Uterus (tissue), 4 donors: ENCODE measurements at places on chromosomes 16 and 17. TPM values are rescaled to one million over a fixed set of nuclear protein-coding genes. Genes with fewer than 3 reads are reported as not detected.
A peak's percentile ranks its signal among the peaks of the same experiment; 100 is the strongest.

The AANAT gene
- not detected for total RNA-seq

DNA sequence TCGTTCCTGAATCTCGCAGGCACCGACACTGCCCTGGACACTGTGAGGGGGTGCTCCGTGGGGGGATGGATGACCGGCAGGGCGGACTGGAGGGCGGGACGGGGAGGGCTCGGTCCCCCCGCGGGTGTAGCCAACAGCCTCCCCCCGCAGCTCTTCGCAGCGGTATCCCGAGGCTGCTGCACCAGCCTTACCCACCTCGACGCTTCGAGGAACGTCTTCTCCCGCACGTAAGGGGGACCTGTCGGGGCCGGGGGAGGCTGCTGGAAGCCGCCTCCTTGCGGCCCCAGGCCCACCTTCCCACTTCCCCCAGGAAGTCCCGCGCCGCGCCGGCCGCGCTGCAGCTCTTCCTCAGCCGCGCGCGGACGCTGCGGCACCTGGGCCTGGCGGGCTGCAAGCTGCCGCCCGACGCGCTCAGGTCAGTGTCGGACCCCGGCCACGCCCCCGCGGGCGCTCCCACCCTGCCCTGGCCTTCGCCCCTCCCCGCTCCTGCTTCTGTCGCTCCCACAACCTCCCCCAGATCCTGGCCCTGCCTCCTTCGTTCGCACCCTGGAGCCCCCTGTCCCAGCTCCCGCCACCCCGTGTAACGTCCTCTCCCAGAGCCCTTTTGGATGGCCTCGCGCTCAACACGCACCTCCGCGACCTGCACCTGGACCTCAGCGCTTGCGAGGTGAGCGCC lies 3.3 kb downstream of the CARMIL2 start:
- H3K4me1 ChIP-seq = peaks cover 14% of the 10 kb centered on the region
- no peak for DNase-seq
- no peaks in the 10 kb centered on the region for H3K36me3 ChIP-seq
- peaks cover 26% of the 10 kb centered on the region for H3K27me3 ChIP-seq

The SLC5A11 gene
- total RNA-seq = not detected

DNA sequence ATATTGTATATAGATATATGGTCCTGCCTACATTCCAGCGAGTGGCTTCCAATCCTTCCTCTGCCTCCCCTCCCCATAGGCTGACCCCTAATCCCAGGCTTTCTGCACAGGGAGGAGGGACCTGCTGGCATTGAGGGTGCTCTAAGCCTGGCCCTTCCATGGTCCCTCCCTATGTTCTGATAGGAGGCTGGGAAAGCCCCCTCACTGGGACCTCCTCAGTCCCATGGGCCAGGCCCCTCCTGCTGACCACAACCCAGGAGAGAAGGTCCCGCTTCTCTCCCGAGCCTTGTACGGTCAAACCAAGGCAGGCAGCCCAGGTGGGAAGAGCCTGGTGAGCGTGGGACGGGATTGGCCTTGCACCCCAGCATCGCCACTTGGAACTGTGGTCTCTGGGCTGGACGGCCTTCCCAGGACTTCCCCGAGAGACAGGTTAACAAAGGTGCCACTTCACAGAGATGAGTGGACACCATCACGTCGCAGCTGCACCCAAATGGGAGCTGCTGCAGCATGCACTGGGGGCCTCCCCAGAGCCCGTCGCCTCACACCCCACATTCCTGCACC lies 859 bp downstream of the ALDH3A1 start:
- no peak overlapping the region for H3K4me3 ChIP-seq
- no peak for DNase-seq
- H3K27me3 ChIP-seq = no peaks in the 10 kb centered on the region
- no peaks in the 10 kb centered on the region for H3K36me3 ChIP-seq

The OTOP3 gene
- total RNA-seq = not detected

DNA sequence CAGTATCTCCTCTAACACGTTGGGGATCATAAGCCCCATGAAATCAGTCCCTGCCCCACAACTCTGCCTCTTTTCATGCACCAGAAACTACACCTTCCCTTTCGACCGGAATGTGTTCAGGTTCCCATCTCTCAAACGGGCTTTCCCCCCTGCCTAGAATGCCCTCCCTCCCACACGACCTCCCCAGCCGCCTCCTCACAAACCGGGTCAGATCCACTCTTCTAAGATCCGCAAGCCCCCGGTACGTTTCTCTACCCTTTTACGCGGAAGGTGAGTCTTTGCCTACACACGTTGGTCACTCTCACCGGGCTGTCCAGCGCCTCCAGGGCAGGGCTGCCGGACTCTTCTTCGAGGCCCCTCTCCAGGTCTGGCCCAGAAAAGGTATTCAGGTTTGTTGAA lies 708 bp downstream of the DHX33 start:
- no peak overlapping the region for H3K27ac ChIP-seq
- no peaks in the 10 kb centered on the region for H3K27me3 ChIP-seq
- DNase-seq = no peak

DNA sequence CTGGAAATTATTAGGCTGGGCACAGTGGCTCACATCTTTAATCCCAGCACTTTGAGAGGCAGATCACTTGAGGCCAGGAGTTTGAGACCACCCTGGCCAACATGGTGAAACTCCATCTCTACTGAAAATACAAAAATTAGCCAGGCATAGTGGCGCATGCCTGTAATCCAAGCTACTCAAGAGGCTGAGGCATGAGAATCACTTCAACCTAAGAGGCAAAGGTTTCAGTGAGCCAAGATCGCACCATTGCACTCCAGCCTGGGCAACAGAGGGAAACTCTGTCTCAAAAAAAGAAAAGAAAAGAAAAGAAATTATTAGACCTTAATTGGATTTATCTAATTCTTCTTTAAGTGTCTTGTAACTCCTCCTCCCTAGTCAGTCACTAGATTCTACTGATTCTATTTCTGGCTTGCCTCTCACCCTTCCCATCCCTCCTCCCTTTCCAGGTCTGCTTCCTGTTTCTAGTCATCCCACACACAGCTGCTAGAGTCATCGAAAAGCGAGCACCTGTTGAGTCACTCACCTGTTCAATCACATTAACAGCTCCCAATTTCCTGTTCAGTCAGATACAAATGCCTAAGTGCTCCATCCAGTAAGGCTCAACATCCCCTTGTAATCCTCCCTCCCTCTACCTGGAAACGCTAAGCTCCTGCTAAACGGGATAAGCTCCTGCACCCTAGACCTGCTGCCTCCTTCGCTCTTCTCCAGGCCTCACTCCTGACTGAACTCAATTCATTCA lies 34.6 kb downstream of the ERN1 start:
- no peak overlapping the region for H3K4me3 ChIP-seq
- no peak overlapping the region for H3K27ac ChIP-seq
- no peaks in the 10 kb centered on the region for H3K36me3 ChIP-seq
- DNase-seq = no peak
- no peaks in the 10 kb centered on the region for H3K27me3 ChIP-seq
- H3K4me1 ChIP-seq = peaks cover 3% of the 10 kb centered on the region

The FBXO39 gene
- total RNA-seq = 2.0 TPM

The SCNN1G gene
- total RNA-seq = not detected

DNA sequence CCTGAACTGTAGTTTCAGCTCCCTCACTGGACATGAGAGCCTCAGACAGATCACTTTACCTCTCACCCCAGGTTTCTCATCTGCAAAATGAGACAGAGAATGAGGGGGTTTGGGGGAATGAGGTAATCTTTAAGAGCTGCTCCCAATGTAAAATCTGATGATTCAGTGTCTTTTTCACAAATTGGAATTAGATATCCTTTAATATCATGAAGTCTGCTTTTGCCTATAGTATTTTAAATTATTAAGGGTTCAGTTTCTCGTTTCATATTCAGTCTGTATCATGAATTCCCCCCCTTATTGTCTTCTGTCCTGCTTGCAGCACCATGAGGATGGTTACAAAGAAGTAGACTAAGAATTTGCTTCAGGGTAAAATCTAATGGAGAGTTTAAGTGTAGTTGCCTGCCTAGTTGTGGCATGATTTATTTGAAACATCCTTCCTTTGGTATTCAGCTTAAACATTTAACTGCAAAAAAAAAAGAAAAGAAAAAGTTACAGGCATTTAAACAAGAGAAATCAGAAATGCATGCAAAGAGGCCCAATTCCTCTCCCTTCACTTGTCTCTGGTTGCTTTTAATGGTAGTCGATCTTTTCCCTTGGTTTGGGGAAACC lies 77.3 kb downstream of the WNT3 start:
- no peaks in the 10 kb centered on the region for H3K4me1 ChIP-seq
- no peak overlapping the region for H3K4me3 ChIP-seq
- DNase-seq = no peak
- H3K36me3 ChIP-seq = no peaks in the 10 kb centered on the region

The TBC1D26 gene
- total RNA-seq = 0.90 TPM

- no peaks in the 10 kb centered on the region for H3K4me1 ChIP-seq
- DNase-seq = no peak
Measured at GRCh38 chr17:6348891-6349290, 86.0 kb downstream of the AIPL1 start.

DNA sequence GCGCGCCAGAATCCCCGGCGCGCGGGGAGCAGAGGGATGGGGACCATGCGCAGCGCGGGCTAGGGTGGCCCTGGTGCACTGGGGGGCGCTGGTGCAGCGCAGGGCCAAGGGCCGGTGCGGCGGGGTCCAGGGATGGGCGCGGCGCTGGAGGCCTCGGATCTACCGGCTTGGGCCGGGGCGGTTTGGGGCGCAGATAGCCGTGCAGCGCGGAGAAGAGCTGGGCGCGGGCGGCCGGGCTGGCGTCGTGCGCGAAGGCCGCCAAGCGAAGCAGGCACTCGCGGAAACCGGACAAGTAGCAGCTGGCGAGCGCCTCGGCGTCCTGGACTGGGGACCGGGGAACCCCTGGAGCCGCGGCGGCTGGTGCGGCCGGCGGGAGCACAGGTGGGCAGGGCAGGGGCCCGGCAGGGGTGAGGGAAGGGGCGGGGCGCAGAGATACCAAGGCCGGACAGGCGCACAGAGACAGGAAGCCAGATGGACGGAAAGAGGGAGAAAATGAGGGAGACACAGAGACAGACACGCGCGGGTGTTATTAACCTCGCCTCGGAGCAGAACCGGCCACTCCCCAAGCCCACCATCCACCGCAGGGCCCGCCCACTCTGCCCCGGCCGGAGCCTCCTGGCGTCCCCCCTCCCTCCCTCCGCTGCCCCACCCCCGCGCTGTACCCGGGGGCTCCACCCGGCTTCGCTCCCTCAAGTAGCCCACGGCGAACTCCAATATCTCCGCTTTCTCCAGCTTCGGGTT lies 2.1 kb downstream of the HES7 start:
- H3K4me3 ChIP-seq = peak overlapping the region; percentile 50
- no peaks in the 10 kb centered on the region for H3K4me1 ChIP-seq
- H3K36me3 ChIP-seq = no peaks in the 10 kb centered on the region
- peak; percentile 62 for DNase-seq
- H3K27me3 ChIP-seq = no peaks in the 10 kb centered on the region
- peak overlapping the region; percentile 82 for H3K27ac ChIP-seq

The NDUFAF8 gene
- 6.8 TPM for total RNA-seq

DNA sequence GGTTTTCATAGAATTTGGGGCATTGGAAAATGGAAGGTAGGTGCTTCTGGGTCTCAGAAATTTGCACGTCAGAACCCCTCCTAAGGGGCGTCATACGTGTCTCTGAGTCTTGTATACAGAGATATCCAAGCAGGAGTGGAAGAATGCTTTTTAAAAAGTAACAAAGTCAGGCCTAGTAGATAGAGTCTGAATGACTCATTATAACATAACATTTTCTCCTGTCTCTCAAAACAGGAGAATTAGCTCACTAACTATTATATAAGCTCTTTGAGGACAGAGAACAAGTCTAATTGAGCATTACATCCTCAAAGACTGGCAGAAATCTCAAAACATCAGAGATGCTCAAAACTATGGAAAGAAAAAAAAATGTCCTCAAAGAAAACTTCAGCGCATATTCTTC lies 86.1 kb upstream of the CCL2 start:
- no peaks in the 10 kb centered on the region for H3K27me3 ChIP-seq
- DNase-seq = no peak
- no peak overlapping the region for H3K27ac ChIP-seq

DNA sequence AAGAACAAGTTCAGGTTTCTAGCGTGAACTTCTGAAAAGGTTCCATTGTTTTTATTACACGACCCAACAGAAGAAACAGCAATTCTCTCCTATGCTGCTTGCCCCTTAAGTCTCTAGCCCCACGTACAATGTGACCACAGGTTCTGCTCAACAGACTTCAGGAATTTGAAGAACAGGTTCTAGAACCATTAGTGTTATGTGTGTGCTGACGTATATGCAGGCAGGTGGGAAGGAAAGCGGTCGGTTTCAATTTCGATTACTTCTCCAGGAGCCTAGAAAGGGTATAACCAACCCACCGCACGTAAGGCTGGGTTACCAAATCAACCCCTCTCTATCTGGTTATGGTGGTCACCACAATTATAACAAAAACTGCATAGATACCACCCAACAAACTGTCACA lies 39.4 kb downstream of the XPO6 start:
- H3K27ac ChIP-seq = no peak overlapping the region
- H3K4me3 ChIP-seq = no peak overlapping the region
- no peaks in the 10 kb centered on the region for H3K36me3 ChIP-seq
- H3K4me1 ChIP-seq = no peaks in the 10 kb centered on the region
- no peaks in the 10 kb centered on the region for H3K27me3 ChIP-seq

DNA sequence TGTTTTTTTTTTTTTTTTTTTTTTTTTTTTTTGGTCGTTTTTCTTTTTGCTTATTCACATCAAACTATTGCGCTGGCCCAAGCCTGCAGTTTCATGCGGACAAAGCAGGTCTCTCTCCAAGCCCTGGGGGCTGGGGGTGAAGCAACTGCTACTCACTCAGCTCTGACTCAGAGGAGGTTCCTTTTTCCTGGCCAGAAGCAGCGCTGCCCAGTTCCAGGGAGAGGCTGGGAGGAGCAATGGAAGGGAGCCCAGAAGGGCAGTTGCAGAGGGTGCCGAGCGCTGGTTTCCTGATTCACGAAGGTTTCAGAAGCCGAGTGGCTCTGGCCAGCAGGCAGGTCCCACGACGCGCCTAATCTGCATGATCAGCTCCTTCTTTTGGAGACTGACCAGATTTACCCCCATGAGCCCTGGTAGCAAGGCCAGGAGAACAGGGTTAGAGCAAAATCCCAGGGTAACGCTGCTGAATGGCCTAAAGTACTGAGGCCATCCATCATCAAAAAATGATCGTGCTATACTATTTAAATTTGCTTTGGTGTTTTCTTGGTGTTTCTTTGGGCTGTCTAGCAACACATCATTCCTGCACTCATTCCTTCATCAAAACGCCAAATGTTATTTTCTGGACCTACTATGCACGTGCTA lies 144.7 kb upstream of the SOX9 start:
- no peaks in the 10 kb centered on the region for H3K4me1 ChIP-seq
- DNase-seq = peak; percentile 68
- H3K27ac ChIP-seq = no peak overlapping the region
- H3K27me3 ChIP-seq = no peaks in the 10 kb centered on the region

The KRT36 gene
- total RNA-seq = not detected

The GABARAPL2 gene
- 95.9 TPM for total RNA-seq

The EVPLL gene
- total RNA-seq = not detected

GRCh38 chr16:27704252-27704651 lies 154.3 kb downstream of the KATNIP start:
- no peaks in the 10 kb centered on the region for H3K27me3 ChIP-seq
- H3K27ac ChIP-seq = no peak overlapping the region
- H3K36me3 ChIP-seq = no peaks in the 10 kb centered on the region
- H3K4me1 ChIP-seq = no peaks in the 10 kb centered on the region
- no peak overlapping the region for H3K4me3 ChIP-seq

GRCh38 chr16:8996891-8997290 lies 33.2 kb upstream of the USP7 start:
- no peaks in the 10 kb centered on the region for H3K27me3 ChIP-seq
- DNase-seq = no peak
- H3K4me1 ChIP-seq = no peaks in the 10 kb centered on the region
- no peaks in the 10 kb centered on the region for H3K36me3 ChIP-seq
- H3K27ac ChIP-seq = no peak overlapping the region
